ENCODE measurements at places on chromosomes 3 and 15.

DNA sequence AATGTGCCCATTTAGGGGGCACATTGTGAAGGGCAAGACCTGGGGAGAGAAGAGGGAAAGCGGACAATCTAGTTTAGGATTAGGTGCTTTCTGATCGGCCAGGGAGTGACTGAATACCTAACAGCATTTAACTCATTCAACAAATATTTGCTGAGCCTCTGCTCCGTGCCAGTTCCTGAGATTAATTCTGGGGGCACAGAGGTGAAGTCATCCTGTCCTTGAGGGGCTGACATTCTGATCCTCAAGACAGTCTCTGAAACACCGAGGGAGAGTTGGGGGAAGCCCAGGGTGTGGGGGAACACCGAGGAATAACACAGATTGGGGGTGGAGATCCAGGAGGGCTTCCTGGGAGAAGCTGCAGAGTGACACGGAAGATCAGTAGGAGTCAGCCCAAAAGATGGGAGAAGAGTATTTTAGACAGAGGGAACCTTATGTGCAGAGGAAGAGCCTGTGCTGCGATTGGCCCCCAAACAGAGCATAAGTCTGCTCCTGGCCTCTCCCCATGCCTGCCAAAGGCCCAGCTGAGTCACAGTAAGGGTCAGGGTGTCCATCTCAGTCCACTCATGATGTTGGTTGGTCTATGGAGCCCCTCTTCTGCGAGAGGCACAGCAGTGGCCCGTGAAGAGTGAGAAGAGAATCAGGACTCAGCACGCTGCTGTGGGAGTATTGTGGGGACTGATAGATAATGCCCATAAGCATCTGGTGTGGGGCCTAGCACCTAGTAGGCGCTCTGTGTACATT lies 60.2 kb downstream of the AMOTL2 start:
- no peak for DNase-seq

DNA sequence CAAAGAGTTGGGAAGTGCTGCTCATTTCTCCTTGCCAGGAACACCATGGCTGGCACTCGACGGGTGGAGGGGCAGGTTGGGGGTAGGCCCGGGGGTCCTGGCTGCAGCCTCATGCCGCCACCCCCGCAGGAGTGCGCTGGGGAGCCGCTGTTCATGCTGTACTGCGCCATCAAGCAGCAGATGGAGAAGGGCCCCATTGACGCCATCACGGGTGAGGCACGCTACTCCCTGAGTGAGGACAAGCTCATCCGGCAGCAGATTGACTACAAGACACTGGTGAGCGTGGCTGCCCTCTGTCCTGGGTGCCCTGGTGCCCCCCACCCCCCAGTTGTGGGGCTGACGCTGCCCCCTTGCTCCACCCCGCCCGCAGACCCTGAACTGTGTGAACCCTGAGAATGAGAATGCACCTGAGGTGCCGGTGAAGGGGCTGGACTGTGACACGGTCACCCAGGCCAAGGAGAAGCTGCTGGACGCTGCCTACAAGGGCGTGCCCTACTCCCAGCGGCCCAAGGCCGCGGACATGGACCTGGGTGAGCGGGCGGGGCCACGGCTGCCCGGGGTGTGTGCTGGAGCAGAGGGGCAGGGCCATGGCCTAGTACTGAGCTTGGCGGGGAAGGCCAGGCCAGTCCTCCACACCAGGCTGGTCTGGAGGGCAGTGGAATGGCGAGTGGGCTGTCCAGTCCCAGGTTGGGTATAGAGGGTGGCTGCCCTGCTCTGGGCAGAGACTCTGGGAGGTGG lies 45.1 kb downstream of the PLXNA1 start:
- DNase-seq, result no peak

DNA sequence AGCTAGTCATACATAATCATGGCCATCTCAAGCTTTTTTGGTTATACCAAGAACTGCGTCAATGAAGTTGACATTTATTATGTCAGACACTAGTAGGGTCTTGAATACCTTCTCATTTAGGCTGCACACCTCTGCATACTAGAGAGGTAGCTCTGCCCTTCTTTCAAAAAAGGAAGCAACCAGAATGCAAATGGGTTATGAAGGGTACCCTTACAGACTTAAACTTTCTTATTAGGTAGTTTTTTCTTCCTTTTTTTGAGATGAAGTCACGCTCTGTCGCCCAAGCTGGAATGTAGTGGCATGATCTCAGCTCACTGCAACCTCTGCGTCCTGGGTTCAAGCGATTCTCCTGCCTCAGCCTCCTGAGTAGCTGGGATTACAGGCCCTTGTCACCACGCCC lies 3.3 kb downstream of the PCNP start:
- DNase-seq, result no peak

- no peak for DNase-seq
These were observed 2.5 kb upstream of the SLC38A3 start for GRCh38 chr3:50202353-50203112.

DNA sequence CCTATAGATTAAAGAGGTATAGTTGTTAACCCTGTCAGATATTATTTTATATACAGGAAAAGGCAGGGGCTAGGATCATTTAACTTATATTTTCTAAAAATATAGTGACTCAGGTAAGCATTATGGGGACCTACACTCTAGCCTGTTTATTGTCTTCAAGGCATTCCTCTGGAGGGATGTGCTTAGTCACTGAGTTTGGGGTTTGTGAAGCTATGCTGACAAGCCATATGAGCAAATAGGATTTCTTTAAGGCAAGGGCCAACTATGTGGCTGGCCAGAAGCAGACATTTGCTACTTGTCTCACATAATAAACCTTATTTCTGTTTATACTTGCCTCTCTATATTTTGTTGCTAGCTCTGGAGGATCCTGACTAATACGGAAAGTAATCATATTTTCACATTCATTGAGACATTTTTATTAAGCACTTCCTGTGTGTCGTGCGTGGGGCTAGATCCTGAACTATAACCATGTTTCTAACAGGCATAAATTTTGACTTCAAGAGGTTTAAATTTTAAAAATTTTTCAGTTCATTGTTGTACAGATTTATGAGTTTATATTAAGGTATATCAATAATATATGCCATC lies 153.4 kb downstream of the OTOL1 start:
- DNase-seq, result no peak

All from brain microvascular endothelial cell (primary cell).